ENCODE measurements at places on chromosomes 13 and 19.

GRCh38 chr13:99193152-99193551 is 7.5 kb upstream of the UBAC2 start:
- DNase-seq = no peak

- no peak for DNase-seq
Observed at GRCh38 chr13:49828453-49828852, 36.0 kb upstream of the KPNA3 start.

DNA sequence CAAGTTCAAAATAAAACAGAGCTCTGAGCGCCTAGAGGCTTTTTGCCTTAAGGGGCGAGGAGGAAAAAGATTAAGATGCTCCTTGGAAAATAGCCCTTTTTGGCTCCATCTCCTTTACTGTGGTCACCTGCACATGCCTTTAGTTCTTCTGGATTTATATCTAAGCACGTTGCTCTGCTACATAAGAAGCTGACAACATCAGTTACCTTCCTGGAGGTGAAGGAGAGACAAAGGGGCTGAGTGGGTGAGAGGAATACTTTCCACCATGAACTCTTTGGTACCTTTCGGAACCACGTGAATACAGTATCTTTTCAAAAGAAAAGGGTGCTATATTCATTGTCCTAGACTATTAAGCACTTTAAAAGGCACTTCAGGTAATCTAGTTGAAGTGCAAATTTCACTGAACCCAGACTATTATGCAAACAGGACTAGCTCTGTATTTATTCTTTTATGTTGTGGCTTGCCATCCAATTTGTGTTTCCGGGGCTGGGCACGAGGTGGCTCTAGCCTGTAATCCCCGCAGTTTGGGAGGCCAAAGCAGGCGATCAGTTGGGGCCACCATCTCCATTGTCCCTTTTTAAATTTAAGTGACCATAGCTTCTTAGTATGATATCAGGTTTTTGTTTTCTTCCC is 201.5 kb downstream of the TM9SF2 start:
- no peak for DNase-seq

DNA sequence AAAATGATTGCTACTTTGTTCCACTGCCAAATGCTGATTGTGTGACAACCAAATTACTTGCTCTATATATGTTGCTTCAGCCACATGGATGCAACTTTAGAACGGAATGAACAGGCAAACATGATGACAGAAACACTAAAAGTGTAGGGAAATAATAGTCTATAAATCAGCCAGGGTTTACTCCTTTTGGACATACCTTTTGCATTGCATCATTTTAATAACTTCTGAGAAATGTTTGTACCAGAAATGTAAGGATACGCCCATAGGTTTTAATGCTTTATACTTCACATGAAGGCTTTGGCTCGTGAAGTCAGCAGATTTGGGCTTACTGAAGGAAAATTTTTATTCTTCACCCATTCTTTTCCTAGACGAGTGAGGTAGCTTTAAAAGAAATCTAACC is 141.0 kb downstream of the POSTN start:
- DNase-seq = no peak

DNA sequence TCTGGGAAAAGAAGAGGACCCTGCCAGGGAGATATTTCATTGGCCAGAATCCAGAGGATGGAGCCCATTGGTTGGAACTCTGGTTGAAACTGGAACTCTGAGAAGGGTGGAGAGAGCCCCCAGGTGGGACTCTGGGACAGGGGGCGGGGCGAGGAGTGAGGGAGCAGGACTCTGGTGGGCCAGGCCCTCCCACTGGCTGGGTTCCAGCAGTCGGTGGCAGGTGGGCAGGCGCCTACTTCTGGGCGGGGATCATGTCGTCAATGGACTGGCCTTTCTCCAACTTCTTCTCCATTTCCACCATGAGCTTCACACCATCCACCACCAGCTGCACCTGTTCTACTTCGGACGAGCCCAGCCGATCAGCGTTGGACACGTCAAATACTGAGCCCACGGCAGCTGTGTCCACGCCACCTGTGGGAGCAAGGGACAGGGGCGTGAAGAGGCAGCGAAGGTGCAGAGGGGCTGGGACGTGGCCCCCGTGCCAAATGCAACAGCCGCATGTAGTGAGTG is 16.1 kb downstream of the CKM start:
- DNase-seq = peak; percentile 18

- no peak for DNase-seq
Observed at GRCh38 chr13:19737844-19738557, 44.7 kb downstream of the PSPC1 start.

GRCh38 chr13:29508130-29508875 is 87.2 kb downstream of the SLC7A1 start:
- peak; percentile 59 for DNase-seq

DNA sequence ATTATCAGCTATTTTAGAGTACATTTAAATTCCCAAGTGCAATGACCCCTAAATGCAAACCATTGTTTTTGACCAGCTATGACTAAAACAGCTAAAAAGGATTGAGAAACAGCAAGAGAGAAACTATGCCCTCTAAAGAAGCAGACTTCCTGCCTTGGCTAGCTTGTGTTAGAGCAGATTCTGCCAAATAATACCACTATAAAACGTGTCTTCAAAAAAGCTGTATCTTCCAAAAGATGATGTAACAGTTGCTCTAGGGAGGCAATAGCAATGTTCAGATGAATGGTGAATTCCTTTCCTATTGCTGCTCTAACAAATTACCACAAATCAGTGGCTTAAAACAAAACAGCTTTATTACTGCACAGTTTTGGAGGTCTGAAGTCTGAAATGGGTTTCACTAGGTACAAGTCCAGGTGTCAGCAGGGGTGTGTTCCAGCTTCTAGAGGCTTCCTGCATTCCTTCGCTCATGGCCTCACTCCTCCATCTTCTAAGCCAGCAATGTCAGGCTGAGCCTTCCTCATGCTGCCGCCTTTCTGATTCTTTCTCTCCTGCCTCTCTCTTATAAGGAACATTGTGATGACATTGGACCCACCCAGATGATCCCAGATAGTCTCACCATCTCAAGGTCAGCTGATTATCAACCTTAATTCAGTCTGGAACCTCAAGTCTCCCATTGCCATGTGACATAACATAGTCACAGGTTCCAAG is 84.5 kb downstream of the LRRC63 start:
- no peak for DNase-seq

GRCh38 chr13:104008075-104008474 is 941.9 kb upstream of the SLC10A2 start:
- DNase-seq = no peak

DNA sequence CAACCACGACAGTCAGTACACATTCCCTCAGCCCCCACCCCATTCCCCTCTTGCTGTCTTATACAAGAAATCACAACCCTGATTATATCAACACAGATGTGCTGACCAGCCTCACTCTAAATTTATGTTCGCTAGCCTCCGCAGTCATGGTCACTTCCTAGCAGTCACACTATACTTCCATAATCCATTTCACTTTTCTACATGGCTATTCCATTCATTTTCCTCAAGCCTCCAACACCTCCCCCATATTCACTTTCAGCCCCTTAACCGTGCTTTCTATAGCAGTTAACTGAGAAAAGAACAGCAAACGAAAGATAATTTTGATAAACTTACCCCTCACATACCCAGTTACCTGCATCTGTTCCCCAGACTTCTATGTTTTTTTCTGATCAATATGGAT is 8.4 kb downstream of the LSM14A start:
- DNase-seq = no peak

- DNase-seq = no peak
Observed at GRCh38 chr13:50428183-50428877, 413.1 kb downstream of the KCNRG start.

DNA sequence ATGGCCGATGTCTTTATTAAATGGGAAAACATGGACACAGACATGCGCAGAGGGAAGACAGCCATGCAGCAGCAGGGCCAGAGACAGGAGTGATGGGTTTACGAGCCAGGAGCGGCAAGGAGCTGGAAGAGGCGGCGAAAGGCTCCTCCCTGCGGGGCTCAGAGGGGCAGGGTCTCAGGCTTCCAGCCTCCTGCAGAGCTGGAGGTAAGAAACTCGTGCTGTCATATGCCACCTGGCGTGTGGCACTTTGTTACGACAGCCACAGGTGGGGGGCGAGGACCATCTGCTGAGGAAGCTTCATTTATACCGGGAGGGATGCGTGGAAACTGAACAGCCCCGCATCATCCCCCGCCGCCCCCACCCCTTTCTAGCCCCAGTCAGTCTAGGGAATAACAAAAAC is 52.0 kb upstream of the SPACA7 start:
- DNase-seq = no peak

DNA sequence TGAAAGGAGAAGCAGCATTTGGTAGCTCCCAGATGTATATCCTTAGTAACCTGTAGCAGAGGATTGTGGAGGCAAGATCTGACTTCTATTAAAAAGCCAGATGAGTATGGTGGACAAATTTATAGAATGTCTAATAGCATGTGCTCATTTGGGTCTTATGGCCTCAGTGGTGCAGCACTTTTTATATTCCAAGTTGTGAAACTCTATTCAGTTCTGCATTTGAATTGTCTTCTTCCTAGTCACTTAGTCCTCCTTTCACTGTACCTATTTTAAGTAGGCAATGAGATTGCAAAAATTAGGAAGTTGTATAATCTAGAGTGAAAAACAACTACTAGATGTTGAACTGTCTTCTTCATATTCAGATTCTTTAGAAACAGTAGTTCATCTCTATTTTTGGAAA is 412.5 kb upstream of the PCDH9 start:
- no peak for DNase-seq

DNA sequence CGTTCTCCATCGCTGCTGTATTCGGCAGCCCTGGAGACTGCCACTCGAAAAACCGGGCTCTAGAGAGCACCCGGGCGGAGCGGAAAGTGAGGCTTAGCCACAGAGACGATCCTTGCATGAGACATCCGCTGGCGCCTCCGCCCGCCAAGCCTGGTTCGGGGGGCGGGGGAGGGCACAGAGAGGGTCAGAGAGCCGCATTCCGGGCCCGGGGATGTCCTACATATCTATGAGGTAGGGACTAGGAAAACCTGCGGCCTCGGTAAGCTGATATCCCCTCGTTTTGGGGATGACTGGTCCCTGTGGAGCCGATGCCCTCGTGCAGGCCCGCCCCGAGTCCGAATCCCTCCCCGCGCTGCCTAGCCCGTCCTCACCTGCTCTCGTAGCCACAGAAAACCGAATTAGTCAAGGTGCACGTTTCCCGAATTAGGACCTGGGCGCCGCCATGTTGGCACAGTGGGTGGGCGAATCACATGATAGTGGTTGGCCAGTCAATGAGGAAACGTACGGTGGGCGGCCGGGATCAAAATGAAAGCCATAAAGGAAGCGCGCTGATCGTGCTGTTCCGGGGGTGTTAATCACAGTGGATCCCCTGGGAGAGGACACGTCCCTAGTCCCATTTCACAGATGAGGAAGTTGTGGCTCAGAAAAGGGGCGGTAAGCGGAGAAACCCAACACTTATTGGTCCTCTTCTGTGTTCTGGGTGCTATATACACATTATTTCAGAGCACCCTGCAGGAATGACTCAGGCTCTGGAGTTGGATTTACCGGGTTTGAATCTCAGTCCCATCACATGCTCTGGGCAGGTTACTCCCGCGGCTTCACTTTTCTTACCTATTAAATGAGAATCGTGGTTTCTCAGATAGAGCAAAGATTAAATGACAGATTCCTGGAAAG is at the start of gene TRMT1:
Gene TRMT1 (minus strand): TSS at position 459 of the 894 bp plus-strand sequence. CDS start 341 bp downstream, at position 118.
- DNase-seq = peak; percentile 89

- no peak for DNase-seq
Observed at GRCh38 chr19:18496167-18496979, 25.5 kb downstream of the ELL start.

DNA sequence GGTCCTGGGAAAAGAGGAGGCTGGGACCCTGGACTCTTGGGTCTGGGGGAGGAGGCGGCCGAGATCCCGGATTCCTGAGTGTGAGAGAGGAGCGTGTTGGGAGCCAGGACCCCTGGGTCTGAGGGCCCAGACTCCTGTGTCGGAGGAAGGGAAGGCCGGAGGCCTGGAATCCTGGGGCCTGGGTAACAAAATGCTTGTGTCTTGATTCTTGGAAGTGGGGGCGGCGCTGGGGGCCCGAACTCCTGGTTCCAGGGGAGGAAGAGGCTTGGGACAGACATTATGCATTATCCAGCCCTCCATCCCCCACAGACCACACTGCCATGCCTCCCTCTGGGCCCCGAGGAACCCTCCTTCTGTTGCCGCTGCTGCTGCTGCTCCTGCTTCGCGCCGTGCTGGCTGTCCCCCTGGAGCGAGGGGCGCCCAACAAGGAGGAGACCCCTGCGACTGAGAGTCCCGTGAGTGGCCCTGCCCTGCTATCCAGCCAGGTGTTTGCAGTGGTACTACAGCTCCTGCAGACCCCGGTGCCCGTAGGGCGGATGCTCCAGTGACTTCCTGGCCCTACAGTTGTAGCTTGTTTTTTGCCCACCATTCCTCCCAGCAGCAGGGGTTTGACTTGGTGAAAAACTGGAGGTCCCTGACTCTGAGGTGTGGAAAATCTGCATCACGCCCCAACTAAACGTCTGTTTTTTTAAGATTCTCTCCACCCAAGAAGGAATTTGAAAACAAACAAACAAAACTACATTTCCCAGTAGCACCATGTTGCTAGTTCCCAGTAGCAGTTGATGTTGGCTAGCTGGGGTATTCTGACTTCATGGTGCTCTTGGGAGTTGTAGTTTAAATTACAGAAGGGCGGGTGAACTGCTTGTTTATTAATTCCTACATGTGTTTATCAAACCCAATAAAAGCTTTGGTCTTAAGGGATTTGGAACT is 630 bp downstream of the NUCB1 start:
- no peak for DNase-seq

DNA sequence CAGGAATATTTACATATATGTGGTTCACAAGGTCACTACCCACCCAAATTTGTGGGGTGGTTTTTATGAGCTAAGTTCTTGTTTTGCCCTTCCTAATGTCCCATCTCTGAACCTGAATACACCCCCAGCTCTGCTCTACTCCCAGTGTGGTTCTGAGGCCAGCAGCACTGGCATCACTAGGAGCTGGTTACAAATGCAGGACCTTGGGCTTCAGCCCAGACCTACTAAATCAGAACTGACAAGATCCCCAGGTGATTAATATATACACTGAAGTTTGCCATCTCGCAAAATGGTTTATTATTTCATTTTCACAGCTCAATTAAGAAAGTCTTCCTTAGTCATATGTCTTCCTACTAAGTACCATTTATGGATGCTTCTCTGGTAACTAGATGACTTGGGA is 67.9 kb downstream of the FOXO1 start:
- DNase-seq = no peak

GRCh38 chr19:19747357-19748220 is 14.7 kb upstream of the ZNF14 start:
- no peak for DNase-seq

DNA sequence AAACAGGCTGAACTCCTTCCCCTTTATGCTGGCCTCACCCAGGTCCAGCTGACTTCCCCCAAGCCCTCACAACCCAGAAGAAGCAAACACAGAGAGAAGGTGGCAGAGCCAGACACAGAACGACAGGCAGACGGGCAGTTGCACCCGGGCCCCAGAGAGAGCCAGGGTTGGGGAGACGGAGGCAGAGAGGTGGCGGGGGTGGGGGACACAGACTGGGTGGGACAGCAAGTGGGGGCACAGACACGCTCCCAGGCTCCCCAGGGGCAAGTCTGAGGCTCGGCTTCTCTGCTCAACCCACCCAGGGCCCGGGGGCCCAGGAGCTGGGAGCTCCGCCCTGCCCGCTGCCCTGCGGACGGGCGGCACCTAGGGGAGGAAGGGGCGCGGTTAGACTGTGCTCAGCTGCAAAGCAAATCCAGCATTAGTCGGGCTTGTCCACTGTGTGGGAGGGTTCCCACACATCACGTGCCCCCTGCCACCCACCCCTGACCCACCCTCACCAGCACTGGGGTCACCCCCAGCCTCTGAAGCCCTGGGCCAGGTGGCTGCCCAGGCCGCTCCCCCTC is 31.3 kb upstream of the ASF1B start:
- DNase-seq = no peak
